ENCODE measurements at places on chromosomes 7 and 10.
A peak's percentile ranks its signal among the peaks of the same experiment; 100 is the strongest.

DNA sequence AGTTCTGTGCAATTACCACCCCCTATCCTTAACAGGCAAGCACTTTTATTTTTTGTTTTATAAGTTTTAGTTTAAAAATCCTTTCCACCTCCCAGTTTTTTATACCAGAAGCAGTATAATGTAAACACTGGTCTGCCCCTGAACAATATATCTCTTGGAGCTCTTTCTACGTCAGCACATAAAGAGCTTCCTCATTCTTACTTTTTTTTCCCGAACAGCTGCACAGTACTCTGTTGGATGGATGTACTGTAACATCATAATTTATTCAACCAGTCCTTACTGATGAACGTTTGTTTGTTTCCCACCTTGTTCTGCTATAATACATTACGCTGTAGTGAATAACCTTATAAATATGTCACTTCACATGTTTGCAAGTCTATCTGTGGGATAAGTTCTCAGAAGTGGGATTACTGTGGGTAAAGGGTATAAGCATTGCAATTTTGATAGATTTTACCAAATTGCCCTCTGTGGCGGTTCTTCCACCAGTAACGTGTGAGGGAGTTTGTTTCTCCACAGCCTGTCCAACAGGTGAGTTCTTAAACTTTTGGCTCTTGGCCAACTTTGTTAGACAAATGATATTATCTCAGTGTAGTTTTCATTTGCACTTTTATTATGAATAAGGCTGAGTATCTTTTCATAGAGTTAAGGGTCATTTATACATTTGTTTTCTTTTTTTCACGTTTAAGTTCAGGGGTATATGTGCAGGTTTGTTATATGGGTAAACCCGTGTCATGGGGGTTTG, 32.8 kb downstream of the ADRA2A start:
- no peak for DNase-seq

GRCh38 chr10:112299456-112299855, 16.3 kb downstream of the TECTB start:
- peak; percentile 13 for DNase-seq

GRCh38 chr7:84105586-84105985, 89.0 kb downstream of the SEMA3A start:
- no peak for DNase-seq

DNA sequence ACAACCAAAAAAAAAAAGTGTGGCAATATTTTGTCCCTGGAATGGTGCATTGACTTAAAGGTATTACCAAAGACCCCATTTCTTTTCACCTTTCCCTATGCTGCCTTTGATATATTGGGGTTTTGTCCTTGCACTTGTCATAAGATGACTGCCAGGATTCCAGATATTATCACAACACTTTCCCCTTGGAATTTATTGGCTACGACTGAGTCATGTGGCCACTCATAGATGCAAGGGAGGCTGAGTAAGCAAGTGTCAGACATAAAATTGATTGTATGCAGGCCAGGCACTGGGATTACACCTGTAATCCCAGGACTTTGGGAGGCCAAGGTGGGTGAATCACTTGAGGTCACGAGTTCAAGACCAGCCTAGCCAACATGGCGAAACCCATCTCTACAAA, 83.6 kb downstream of the PPP1R3C start:
- no peak for DNase-seq

DNA sequence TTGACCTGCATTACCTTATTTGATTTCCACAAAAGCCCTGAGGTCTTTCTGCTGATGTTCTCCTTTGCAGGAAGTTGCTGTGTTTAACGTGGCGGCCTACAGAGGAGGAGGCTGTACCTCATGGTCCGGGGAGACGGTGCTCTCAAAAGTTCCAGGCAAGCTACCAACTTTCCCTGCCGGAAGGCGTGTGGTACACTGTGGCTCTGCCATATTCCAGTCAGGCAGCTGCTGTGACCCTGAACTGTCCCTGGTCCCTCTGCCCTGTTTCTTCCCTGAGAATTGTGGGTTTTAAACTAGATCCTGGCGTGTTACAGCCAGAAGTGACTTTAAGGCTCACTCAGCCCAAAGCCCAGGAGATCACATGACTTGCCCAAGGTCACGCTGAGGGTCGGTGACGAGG, 139.2 kb downstream of the TEX36 start:
- DNase-seq, result peak; percentile 32

- no peak for DNase-seq
Observed at GRCh38 chr10:89134963-89135362, 72.2 kb downstream of the CH25H start.

GRCh38 chr7:104185346-104185745, 22.5 kb downstream of the ORC5 start:
- DNase-seq, result peak; percentile 46
